ENCODE measurements at places on chromosomes 2 and 18.

GRCh38 chr2:133975676-133976428 is 278.0 kb upstream of the MGAT5 start:
- DNase-seq, result no peak

GRCh38 chr18:48605408-48605845 is 66.6 kb downstream of the CTIF start:
- no peak for DNase-seq

DNA sequence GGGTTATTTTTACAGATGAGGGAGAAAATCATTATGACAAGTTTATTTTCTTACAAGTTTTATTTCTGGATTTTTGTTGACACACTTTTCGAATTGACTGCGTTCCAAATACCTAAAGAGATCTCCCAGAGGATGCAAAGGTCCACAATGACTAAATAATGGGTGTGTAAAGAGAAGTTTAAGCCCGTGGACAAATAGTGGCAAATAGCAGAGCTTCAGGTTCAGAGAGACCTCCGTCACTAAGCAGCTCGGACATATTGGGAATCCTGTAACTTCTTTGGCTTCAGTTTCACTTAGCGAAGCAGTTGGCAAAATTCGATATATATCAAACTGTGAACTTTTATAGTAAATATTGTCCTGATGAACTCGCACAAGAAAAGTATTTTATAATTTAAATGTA is 270.5 kb upstream of the KCNJ3 start:
- DNase-seq, result no peak

- DNase-seq, result no peak
Measured at GRCh38 chr18:48875942-48876511, 74.7 kb downstream of the SMAD7 start.

- no peak for DNase-seq
Measured at GRCh38 chr2:183255411-183255810, 131.2 kb downstream of the NUP35 start.

- DNase-seq, result no peak
Measured at GRCh38 chr2:222248256-222248655, 50.5 kb downstream of the PAX3 start.

DNA sequence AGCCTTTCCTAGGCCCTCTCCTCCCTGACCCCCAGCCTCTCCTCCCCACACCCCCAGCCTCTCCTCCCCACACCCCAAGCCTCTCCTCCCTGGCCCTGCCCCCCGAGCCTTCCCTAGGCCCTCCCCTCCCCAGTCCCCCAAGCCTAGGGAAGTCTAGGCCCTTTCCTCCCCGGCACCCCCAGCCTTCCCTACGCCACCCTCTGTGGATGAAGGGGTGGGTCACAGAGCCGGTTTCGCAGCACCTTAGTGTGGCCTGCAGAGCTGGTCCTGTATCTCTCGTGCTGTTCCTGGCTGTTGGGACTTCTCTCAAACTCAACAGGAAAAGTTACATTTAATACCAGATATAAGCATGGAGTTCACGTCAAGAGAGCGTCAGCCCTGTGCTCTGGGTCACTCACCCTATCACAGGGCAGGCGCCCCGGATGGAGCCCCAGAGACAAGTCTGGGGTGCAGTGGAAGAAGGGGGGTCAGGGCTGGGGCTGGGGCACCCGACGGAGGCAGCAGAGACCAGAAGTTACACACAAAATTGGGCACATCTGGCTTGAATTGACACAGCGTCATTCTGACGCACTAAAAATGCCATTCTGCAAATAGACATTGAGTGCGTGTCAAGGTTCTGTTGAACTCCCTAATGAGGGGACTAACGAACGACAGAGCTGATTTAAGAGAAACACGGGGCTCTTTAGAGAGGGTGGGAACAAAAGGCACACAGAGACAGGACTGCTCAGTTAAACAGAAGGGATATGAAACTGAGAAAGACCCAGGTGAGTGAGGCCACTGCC is 24.0 kb downstream of the KCNIP3 start:
- no peak for DNase-seq

GRCh38 chr18:22098563-22098989 is 70.8 kb upstream of the GATA6 start:
- no peak for DNase-seq

GRCh38 chr2:102736110-102736409 is 25.8 kb upstream of the TMEM182 start:
- DNase-seq, result no peak

Data from mammary epithelial cell (primary cell).